ENCODE measurements at places on chromosomes 6 and 20. TPM values are rescaled to one million over a fixed set of nuclear protein-coding genes. Genes with fewer than 3 reads are reported as not detected.

The GABRR1 gene
- total RNA-seq: not detected

The SLC4A11 gene
- total RNA-seq: 0.37 TPM

The FOXA2 gene
- not detected for total RNA-seq

The MUC22 gene
- not detected for total RNA-seq

The ADGRF5 gene
- total RNA-seq: 0.37 TPM

The CNR1 gene
- under 0.01 TPM for total RNA-seq

The SAMD3 gene
- 0.20 TPM for total RNA-seq

The GTF2H4 gene
- total RNA-seq: 8.1 TPM

The PSORS1C2 gene
- total RNA-seq: not detected

The SLC17A2 gene
- not detected for total RNA-seq

The SIGLEC1 gene
- total RNA-seq: not detected

The LY6G5B gene
- total RNA-seq: 4.3 TPM

The CYP24A1 gene
- not detected for total RNA-seq

The PNLDC1 gene
- total RNA-seq: 0.73 TPM

The SNAI1 gene
- total RNA-seq: under 0.01 TPM

The SLC17A4 gene
- total RNA-seq: not detected

The SLC32A1 gene
- total RNA-seq: not detected

The SAPCD1 gene
- total RNA-seq: 1.1 TPM

The ANKEF1 gene
- 1.4 TPM for total RNA-seq

The CHRNA4 gene
- total RNA-seq: not detected

The GABRR2 gene
- total RNA-seq: 0.37 TPM

The NKX2-2 gene
- total RNA-seq: 0.20 TPM

The MCHR2 gene
- not detected for total RNA-seq

The LAMA5 gene
- total RNA-seq: 88.8 TPM

The CAGE1 gene
- under 0.01 TPM for total RNA-seq

The ARMC2 gene
- total RNA-seq: 4.0 TPM

The PRPH2 gene
- total RNA-seq: 0.78 TPM

The PPP1R16B gene
- not detected for total RNA-seq

The BPIFA1 gene
- not detected for total RNA-seq

The TTK gene
- 42.4 TPM for total RNA-seq

The MOG gene
- total RNA-seq: not detected

The DCDC2 gene
- total RNA-seq: under 0.01 TPM

The MUC21 gene
- not detected for total RNA-seq
